ENCODE measurements at places on chromosomes 6 and 20.

DNA sequence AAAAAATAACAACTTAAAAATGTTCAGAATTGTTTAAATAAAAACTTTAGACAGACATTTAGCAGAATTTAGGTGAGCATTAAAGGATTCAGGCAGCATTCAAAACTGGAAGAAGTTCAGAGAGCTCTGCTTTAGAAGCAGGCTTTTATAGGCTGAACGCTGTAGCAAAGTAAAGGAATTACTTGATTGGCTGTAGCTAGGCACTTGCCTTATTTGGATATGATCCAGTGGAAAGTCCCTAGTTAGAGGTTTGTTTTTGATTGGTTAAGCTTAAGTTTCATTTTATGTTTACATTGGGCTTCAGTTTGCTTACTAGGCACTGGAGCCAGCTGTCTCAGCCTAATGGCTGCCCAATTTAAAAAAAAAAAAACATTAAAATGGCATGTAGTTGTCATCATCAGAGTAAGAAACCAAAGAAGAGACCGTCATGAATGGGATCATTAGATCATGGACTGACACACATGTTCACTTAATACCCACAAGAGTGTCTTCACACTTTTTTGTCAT lies 65.1 kb downstream of the CBFA2T2 start:
- DNase-seq = no peak

DNA sequence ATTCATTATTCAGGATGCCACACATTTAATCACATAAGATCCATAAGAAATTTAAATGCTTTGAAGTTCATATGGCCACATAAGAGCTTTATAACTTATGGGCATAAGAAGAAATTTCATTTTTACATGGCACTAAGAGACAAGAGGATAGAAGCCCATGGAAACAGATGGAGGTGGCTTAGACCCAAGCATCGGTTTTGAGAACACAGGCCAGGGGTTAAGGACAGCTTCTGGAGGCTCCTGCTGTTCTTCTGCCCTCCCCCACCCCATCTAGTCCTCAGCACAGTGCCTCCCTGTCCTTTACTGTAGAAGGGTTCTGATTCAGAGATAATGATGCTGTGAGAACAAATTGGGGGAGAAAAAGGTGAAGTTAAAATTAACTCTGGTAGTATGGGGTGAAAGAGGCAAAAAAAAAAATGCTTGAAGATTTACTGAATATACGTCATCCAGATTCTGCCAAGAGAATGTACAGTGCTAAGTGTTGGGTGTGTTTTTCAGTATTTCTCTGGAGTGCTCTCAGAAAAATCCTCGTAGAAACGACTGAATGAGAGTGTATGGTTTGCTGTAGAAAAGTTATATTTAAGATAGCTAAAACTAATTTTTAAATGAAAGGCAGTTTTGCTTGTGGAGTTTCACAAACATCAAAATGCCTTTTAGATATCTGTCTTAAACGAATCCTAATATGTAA lies 539.7 kb downstream of the QKI start:
- no peak for DNase-seq

GRCh38 chr6:161048641-161049040 lies 57.1 kb downstream of the MAP3K4 start:
- DNase-seq = no peak

DNA sequence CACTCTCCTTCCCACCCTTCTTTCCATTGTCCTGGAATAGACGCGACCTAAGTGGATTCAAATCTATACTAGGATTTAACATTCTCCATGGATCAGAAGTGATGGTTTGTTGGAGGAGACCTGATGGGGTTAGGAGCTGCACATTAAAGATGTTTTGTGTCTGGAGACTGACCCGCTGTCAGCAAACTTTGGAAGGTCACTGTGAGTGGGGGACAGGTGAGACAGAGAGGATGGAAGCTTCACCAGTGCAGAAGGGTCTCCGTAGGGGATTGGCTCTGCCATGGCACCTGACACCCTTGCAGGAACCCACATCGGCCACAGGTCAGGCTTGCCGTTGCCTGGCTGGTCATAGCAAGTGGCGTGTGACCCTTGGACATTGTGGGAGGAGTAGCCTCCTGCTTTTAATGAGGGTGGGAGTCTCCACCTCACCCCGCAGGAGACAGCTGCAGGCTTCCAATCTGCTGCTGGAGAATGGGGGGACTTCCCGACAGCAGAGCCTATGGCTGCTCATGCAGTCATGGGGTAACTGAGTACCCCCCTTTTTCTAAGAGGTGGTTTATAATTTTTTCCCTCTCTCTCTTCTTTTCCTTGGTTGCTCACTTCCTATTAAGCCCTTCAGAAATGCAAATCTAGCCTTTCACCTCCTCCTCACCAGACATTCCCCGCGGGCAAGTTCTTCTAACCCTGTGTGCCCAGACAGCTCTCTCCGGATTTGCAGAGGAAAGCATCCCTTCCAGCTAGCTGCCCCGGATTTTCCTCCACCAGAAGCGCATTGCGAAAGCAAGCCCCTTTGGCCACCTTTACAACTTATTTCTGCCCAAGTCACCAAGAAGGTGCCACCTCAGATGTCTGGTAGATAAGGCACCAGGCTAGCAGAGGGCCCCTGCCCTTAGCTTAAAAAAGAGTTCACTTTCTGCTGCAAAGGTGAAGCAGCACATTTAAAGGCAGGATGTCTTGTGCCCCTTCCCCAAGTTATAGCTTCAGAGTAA lies 53.5 kb downstream of the DACT2 start:
- DNase-seq = no peak

DNA sequence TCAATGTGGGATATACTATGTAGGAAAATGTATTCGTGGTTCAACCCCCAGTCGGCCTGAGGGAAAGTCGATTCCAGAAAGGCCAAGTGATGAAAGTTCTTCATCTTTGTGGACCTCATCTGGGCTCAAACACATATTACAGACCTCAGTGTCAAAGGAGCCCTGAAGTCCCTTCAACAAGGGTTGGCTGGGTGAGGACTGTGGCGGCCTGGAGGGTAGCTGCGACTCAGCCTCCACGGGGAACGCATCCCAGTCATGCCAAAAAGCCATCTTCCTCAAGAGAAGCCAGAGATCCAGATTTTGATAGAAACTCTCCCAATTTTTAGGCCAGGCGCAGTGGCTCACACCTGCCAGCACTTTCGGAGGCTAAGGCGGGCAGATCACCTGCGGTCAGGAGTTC lies 158.6 kb upstream of the PTPN1 start:
- DNase-seq = no peak

- DNase-seq = no peak
These were observed 448.0 kb downstream of the TENT5A start for GRCh38 chr6:81304466-81304865.

- no peak for DNase-seq
These were observed 20.8 kb upstream of the EMILIN3 start for GRCh38 chr20:41387444-41387851.

- no peak for DNase-seq
These were observed 36.6 kb downstream of the ABRACL start for GRCh38 chr6:139064981-139065665.

DNA sequence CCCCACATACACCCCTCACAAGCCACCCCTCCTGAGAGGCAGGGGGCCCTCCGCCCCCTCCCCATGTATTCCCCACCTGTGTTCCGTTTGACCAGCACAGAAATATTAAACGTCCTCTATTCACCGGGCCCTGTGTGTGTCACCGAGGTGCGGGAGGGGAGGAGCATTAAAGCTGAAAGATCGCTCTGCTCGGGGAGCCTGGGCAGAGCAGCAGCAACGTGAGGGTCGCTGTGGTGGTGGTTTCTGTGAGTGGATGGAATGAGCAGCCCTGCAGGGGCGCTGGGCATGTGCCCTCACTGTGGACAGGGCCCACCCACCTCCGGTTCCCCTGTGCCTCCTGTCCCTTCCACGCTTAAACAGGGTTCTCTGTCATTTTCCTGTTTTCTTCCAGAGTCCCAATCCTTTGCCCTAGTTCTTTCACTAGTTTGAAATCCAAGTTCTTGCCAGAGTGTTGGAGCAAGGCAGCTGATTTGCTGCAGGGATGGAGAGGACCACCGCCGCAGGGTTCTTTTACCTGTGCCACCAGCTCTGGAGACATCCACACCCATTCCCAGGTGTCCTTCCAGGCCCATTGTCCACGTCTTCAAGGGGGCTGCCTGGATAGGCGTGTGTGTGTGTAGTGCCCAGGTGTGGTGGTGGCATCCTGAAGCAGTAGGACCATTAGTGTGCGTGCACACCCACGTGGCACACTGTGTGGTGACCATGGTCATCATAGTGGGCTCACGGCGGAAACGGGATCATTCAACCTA lies 37.6 kb upstream of the MDFI start:
- DNase-seq = no peak

DNA sequence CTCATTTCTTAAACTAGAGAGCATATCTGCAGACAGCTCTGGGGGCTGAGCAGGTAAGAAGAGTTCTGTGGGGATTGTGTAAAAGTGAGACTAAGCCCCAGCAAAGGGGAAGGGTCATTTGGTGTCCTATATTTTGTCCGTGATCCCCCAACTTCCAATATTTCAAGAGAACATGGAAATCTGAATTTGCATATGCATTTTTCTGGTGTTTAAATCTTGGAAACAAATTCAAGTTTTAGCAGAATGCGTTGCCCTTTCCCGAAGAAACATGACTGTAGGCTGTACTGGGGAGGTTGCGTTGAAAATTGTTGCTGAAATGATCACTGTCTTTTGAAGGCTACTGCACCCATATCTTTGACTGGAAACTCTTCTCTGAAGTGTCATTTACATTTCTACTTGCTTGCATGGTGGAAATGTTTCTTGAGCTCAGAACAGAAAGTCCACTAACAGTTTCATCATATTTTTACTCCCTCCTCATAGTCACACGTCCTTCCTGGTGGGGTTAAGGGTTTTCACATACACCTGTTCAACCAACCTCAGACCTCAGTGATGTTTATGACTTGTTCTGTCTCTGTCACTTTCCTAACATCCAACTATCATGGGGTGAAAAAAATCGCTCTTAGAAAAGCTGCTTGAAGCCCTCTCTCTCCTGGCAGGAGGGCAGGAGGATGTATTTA lies 140.3 kb downstream of the BCAS1 start:
- DNase-seq = no peak

- DNase-seq = no peak
These were observed 32.1 kb downstream of the DAAM2 start for GRCh38 chr6:39824030-39824926.

Data from KG1 (cell line).